ENCODE measurements at places on chromosomes 7 and 10.
A peak's percentile ranks its signal among the peaks of the same experiment; 100 is the strongest.

DNA sequence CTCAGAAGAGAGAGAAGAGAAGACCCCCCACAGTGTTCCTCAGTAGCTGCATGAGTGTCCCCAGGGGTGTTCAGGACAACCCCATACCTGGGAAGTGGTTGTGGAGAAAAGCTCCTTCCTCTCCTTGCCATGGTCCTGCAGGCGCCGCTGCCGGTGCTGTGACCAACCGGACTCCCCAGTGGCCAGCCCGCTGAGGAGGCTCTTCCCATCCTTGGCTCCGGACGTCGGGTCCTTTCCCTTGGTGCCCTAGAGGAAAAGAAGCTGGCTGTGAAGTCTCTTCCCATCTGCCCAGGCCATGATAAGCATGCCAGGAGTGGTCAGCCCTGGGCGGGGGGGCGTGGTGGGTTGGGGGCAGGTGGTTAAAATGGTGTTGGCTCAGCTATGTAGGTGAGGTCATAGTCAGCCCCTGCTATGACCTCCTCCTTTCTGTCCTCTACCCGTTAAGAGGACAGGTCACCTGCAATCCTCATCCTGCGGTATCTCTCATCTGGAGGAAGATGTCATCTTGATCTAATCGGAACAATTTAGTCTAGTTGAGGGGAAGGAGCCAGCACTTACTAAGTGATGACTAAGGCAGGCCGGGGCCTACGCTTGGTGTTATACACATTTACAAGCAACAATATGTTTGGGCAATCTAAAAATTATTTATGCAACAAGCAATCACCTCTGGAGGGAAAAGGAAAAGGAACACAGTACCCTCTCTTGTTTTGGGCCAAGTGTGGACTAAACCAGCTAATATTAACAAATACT is 13.2 kb downstream of the WDR91 start:
- no peak for DNase-seq

GRCh38 chr10:29496341-29497162 is 138.2 kb downstream of the SVIL start:
- peak; percentile 54 for DNase-seq

- DNase-seq = no peak
These were observed 22.7 kb upstream of the ADCYAP1R1 start for GRCh38 chr7:31029251-31030042.

DNA sequence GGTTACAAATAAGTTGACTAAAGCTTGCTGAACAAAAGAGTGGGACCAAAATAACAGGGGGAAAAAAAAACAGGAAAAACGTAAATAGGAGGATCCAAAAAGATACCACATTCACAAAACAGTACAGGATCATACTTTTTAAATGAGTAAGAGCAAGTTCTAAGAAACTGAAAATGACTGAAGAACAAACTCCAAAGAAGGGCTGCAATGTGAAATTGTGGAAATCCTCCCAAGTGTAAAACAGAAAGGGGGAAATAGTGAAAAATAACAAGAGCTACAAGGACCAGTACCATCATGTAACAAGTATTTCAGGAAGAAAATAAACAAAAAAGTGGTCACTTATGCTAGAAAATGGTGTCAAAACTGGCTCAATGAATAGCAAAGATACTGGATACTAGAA is 46.3 kb downstream of the PDSS1 start:
- DNase-seq = no peak

- DNase-seq = no peak
These were observed 95.9 kb downstream of the RGS10 start for GRCh38 chr10:119446441-119447277.

DNA sequence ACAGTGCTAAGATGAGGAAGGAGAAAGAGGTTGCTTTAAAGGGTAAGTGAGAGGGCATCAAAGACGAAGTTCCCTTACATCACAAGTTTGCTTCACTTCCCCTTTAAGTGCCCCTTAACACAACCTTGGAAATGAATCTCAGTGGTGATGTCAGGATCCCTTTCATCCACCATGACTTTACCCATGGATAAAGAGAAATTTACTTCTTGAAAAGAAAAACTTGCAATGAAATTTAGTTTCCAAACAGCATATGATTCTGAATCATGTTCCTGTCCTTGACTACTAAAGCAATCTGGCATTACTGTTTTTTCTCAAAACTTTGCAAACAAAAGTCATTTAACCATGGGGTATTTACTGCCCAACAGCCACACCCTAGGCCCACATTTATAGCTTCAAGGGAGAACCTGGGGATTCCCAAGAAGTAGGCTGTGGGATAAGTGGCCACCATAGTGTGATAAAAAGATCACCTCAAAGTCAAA is 135.9 kb downstream of the ITGB8 start:
- DNase-seq = no peak

GRCh38 chr10:53122281-53122680 is 349.7 kb upstream of the MBL2 start:
- no peak for DNase-seq

DNA sequence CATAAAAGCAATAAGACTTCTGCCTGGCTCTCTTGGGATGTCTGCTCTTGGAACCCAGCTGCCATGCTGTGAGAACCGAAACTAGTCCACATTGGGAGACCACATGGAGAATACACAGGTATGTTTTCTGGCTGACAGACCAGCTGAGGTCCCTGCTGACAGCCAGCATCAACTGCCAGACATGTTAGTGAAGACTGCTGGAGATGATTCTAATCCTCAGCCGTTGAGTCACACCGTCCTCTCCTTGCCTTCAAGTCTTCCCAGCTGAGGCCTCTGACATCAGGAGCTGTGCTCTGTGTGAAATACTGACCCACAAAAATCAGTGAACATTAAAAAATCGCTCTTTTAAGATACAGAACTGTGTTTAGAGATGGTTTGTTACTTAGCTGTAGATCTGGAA is 36.9 kb upstream of the AGR2 start:
- no peak for DNase-seq

GRCh38 chr7:139095194-139095659 is 14.3 kb downstream of the ZC3HAV1 start:
- DNase-seq = peak; percentile 91

GRCh38 chr7:81590131-81590530 is 179.7 kb downstream of the HGF start:
- no peak for DNase-seq

DNA sequence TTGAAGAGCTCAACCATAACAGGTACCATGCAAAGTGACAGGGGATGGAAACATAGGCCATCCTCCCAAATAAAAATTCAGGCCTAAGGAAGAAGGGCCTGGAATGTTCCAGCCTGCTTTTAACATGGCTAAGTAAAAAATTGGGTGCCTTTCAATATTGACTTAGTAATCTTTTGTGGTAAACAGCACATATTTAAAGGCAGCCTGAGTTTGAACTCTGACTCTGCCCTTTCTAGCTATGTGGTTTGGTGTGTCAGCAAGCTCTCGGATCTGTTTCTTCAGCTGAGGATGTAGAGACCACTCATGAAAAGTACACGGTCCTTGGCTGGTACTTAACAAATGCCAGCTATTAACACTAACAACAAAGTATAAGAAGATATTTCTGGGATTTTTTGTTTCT is 191.8 kb upstream of the CDCA7L start:
- no peak for DNase-seq

DNA sequence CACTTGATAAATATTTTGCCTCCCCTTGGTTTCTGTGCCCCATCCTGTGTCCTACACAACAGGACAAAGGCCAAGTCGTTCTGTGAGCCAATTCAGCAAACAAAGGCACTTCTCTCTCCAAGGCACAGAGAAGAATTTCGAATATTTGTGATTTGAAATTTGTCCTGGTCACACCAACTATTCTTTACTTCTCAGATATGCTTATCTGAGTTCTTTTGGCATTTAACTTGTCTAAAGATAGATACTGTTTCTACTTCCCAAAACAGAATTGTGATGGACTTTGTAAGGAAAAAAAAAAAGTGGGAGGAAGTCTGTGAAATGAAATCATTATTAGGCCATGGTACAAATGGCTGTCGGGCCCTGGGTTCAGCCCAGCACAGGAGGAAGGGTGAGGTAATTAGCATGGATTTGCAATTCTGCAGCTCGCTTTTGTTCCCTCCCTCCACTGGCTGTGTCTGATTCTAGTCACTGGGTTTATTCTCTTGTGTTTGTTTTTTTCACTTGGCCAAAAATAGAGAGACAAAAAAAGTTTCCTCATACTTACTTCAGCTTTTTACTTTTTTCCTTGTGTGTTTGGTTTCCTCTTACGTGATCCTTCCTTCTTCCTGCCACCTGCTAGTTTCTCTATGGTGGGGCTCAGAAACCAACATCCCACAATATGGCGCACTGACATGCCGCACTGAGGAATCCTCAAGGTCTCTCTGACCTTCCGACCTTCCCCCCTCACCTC is 108.2 kb upstream of the MKLN1 start:
- DNase-seq = no peak

GRCh38 chr7:600149-601035 is 80.7 kb upstream of the PDGFA start:
- no peak for DNase-seq
